Stimulated activated CD8-positive, alpha-beta memory T cell treated with anti-CD3 and anti-CD28 coated beads, Interleukin-4, amount 100 ng/mL, for 4 hours (primary cell): ENCODE measurements at places on chromosomes 3 and 15.
A peak's percentile ranks its signal among the peaks of the same experiment; 100 is the strongest.

GRCh38 chr15:43735416-43735815, 10.8 kb upstream of the PDIA3 start:
- no peak for DNase-seq

DNA sequence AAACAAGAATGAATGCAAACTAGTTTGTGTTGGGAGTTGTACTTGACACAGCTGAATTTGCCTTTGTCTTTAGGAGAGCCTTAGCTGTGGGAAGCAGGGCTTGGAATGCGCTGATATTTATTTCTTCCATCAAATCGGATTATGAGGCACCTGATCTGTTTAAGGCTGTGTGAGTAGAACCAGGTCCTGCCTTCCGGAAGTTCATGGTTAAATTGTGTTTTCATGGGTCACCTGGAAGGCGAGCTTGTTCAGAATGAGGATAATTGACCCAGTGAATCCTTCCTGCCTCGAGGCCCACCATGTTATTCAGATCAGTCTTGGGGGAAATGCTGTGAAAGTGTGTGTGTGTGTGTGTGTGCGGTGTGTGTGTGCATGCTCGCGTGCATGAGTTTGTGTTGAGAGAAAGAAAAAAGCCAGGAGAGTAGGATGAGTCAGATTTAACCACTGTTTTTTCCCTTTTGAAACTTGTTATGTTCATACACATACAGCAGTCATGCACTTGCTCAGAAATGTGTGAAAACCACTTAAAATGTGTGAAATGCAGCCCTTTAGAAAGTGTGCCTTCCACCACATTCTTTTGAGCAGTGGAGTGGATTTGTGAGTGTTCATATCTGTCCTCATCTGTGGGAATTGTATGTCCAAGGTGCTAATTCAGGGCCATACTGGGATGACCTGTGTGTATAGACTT, 36.7 kb downstream of the SMAD3 start:
- DNase-seq = peak; percentile 29

DNA sequence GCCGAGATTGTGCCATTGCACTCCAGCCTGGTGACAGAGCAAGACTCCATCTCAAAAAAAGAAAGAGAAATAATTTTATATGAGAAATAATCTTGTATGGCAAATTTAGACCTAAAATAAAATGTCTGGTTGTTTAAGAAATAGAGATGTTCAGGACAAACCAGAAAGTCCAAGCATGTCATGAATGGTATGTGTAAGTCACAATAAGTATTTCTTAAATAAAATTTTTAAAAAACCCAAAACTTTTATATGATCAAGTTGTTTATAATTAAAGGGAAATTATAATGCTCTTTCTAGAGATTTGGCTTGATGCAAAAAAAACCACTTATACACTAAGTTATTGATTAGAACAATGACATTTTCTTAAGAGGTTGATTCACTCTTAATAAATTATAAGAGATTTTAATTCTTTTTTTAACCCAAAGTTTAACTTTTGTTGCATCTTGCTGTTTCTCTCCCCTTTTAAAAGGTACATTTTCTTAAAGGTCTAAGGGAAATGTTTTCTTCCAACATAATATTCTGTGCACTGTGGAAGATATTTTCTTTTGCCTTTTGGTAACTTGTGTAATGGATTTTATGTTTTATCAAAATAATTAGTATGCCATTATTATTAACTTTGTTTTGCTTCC, 105.7 kb downstream of the RTP4 start:
- no peak for DNase-seq

- no peak for DNase-seq
These were observed 29.0 kb downstream of the ARIH1 start for GRCh38 chr15:72503147-72503546.

DNA sequence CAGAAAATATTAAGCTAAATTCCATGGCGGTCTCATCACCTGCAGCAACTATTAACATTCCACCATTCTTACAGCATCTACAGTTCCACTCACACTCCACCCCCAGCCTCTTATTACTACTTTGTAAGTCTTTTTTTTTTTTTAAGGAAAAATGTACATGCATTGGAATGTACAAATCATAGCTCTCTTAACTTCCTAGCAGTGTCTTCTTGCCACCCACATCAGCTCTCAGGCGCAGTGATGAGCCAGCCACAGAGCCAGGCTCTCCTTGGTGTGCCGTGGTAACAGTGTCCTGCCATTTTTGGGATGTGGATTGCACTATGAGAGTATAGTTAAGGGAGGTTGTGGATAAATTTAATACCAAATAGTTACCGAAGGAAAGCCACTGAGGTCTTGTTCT, 17.8 kb downstream of the ABHD17C start:
- DNase-seq = no peak

GRCh38 chr15:62079594-62079993, 12.8 kb downstream of the C2CD4A start:
- DNase-seq = no peak

- DNase-seq = no peak
These were observed 1.2 kb downstream of the PARL start for GRCh38 chr3:183883291-183884096.
